ENCODE measurements at places on chromosomes 16 and 17.

DNA sequence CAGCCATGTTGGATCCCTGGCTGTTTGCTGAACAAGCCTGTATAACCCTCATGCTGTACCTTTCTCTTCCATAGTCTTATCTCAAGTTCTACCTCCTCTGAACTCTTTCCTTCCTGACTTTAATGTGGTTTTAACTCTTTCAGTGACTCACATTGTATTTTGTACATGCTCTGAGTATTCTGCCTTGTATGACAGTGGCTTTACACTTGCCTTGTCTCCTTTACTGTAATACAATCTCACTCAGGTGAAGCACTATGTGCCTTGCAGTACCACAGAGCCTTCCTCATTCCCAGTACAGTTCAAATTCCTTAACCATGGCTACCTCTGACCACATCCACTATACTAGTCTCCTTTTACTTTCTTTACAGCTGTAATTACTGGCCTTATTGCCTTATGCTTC is 14.1 kb downstream of the PSMD11 start:
- DNase-seq, result no peak

DNA sequence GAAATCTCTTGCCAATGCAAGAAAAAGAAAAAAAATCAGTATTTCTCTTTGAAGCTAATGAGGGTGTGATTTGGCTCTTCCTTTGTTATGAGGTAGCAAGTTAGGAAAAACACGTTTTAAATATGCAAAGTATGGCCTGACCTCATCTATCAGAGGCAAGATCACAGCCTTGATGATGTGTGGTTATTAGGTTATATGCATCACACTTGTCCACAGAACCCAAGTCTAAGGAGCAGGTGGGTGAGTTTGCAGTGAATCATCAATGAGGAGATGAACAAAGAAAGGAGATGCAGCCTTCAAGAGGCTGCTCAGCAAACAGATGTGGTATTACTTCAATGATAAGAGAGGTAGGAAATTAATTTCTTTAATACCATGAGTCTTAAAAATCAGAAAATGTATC is 594.8 kb upstream of the CDH5 start:
- no peak for DNase-seq

- no peak for DNase-seq
Measured at GRCh38 chr16:53827741-53828140, 123.8 kb downstream of the FTO start.

DNA sequence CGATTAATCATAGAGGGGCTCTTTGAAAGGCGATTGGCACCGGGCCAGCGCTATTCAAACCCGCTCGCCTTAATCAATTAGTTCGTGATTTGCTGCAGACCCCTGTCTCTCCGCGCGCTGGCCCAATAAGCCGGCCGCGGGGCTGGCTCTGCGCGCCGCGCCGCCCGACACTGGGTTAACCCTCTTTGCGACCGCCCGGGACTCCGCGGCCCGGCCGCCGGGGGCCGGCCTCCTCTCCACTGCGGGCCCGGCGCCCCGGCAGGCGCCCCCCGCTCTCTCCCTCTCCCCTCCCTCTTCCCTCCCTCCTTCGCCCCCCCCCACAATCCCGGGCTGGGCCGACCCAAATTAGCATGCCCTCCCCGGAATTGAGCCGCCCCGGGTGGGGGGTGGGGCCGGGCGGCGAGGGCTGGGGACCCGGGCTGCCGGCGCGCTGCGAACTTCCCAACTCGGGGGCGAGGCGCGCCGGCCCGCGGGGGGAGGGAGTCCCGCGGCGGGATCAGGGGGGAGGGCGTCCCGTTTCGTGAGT is 428 bp upstream of the SALL1 start:
- DNase-seq, result no peak

DNA sequence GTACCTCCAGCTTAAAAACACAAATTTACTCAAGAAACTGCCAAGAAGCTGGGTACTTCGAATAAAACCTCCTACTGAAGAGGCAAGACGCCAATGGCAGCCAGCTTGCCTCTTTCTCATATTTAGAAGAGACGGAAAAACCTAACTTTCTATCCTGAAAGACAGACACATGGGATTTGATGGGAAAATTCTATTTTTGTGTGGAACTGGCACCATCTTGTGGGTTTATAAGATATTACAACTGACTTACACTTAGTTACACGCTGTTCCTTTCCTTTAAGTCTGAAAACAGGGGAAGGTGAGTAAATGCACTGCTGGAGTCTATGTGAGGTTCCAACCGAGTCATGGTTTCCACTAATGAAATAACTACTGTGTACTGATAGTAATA is 10.3 kb downstream of the ZNF18 start:
- DNase-seq, result no peak

DNA sequence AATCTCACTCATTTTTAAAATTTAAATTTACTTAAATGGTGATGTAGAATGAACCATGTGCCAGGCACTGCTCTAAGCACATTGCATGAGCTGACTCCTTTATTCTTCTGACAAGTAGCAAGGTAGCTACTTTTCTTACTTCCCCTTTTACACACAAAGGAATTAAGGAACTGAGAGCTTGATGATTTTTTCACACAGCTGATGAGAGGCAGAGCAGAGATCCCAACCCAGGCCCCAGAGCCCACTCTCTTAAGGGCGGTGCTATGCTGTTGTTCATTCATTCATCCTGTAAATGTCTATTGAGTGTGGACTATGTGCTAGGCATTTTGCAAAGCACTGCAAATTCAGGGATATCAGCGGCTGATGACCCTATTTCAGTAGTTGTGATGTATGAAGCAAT is 17.9 kb downstream of the SEC14L5 start:
- DNase-seq, result peak; percentile 89

GRCh38 chr16:87329436-87330256 is 12.5 kb upstream of the C16orf95 start:
- no peak for DNase-seq

GRCh38 chr16:50371936-50372595 is 3.3 kb upstream of the BRD7 start:
- no peak for DNase-seq

DNA sequence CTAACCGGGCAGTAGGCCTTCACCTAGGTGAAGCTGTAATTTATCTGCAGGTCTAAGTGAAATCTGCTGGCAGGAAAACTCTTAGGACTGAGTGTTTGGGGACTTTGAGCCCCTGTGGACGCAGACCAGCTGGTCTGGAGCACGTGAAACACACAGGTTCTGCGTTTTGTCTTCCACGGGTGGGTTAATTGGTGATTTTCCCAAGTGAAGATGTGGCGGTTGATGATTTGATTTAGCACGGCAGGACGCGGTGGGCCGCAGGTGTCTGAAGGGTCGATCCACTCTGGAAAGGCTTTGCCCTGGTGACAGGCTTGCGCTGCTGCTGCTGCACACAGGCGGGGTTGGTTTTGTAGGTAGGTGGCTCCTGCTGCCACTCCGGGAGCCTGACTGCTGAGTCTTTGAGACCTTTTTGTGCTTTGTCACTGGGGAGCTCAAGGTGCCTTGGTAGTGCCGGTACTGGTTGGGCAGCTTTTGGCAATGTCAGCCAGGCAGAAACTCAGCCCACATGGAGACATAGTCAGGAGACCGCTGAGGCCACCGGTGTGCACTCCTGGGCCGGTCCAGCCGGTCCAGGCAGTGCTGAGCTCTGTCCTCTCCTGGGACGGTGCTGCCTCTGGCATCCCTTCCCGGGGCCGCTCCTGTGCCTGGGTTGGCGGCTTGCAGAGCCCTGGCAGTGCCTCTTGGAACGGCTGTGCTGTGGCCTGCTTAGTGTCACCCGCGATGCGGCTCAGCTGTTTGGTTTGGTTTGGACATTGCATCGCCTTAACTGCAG is 2.3 kb downstream of the BAIAP2 start:
- DNase-seq, result no peak

DNA sequence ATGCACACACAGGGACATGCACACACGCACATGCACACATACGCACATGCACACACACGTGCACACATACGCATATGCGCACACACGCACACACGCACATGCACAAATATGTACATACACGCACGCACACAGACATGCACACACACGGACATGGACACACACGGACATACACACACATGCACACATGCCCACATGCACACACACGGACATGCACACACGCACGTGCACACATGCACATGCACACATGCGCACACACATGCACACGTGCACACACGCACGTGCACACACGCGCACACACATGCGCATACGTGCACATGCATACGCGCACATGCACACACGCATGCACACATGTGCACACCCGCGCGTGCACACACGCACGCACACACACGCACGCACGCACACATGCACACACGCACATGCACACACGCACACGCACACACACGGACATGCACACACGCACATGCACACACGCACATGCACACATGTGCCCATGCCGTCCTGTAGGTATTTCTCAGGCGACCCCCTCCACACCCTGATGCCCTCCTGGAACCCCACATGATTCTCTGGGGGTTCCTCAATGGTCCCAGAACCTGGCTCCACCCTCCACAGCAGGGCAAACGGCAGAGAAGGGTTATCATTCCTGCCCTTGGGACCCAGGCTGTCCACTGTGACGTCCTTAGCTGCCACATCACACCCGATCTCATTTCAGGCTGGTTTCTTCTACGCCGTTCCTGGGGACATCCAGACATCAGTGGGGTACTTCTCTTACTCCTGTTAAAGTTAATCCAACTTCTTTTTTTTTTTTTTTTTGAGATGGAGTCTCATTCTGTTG is 9.6 kb upstream of the RBFOX3 start:
- no peak for DNase-seq

DNA sequence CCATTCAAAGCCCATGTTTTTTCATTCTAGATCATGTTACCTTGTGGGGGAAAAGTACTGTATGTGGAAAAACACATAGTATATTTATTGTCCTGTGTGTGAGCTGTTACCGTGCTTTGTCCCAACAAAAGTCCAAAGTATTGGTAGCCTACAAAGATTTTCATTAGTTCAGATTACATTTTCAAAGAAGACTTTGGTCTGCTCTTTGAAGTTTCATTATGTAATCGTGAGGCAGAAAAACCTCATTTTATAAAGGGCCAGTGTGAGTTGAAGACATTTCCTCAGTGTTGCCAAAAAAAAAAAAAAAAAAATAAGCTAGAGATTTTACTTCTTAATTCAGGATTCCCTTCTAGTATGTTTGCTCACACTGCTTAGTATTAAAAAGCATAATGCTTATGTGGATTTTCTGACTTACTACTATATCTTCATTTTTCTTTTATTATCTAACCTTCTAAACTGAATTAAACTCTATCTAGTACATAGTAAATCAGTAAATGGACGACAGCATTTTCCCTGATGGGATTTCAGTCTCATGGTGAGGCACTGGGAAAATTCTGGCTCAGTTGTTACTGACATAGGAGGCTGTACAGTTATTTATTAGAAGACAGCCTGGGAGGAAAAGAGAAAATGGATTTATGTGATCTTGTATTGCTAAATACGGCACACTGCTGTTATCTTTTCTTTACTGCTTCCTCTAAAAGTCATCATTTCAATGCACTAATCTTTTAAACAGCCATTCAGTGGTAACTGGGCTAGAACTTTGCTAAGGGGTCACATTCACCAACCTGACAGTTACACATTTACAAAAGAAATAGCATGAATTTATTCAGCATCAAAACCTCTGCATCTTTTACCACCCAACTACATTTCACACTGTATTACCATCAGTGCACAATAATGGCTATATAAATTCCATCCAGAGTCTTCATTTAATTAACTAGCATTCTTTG is 100.6 kb downstream of the STXBP4 start:
- DNase-seq, result no peak

DNA sequence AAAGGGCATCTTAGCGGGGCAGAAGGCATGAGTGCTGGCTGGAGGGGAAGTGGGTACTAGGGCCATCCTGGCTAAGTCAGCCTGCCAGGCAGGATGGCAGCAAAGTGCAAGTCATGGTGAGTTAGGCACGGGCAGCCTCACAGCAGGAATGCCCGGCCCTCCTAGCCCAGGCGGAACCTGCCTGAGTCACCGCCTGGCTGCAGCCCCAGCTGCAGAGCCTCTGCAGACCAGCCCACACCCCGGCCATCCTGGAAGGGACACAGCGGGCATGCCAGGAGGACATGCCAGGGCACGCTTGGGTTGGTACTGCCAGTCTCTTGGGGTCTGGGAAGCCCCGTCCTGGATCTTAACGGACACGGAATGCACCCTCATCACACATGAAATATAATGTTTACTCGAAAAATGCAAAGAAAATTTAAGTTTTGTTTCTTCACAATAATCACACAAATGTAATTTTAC is 5.0 kb upstream of the ALDH3A1 start:
- no peak for DNase-seq

- no peak for DNase-seq
Measured at GRCh38 chr16:14509675-14510132, 120.4 kb downstream of the PARN start.

DNA sequence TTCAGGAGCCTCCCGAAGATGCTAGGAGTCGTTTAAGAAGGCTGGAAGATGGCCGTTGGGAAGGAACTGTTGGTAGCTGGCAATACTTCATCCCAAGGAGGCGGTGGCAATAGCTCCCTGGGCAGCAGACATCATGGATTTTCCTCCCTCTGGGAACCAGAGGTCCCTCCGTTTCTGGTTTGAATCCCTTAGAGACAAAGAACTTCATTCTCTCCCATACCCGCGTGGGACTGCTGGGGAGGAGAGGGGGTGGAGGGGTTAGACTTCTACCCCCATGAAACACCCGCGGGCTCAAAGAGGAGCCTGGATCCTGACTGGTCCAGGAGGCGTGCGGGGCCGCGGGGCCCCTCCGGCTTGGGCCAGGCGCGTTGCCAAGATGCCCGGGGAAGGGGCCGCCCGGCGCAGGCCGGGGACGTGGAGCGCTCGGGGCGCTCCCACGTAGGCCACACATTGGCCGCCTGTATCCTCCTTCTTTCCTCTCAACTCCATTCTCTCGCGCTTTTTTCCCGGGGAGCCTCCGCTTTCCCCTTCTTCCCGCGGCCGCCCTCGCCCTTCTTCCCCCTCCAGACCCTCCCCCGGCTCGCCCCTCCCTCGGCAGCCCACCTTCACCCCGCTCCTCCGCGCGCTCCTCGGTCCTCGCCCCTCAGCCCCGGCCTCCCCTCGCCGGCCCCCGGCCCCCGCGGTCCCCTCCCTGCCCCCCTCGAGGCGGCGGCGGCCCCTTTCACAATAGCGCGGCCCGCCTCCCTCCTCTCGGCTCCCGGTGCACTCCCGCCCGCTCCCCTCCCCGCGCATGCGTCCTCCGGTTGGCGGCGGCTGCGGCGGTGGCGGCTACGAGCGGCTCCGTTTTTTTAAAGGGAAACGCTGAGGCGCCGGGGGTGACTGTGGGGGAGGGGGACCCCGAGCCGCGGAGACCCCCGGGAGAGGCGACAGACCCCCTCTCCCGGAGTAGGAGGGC is at the start of gene MSL1:
Gene MSL1 (plus strand): TSS at position 791 of the 955 bp plus-strand sequence. CDS start 642 bp downstream, outside the sequence.
- peak; percentile 97 for DNase-seq

GRCh38 chr17:53719229-53719628 is 103.5 kb upstream of the KIF2B start:
- DNase-seq, result no peak
